ENCODE measurements at places on chromosomes 12 and 14.

GRCh38 chr12:50164963-50165362 lies 2.2 kb downstream of the CERS5 start:
- DNase-seq: no peak

DNA sequence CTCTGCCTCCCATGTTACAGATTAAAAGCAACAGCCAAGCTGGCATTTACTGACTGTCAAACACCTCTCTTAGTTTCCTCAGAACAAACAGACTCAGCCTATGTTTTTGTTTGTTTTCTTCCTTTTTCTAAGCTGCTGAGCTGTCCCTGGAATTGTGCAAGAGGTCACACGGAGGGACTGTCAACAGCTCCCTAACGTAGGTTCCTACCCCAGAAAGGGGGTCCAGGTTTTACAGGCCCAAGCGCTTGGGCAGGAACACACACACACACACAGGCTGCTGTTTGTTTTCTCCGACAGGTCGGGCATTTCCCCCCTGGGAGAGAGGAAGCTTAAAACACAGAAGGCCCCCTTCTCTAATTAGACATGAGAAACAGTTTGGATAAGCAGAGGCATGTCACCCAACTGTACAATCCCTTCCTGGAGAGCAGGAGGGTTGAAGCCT lies 739.6 kb upstream of the TBX3 start:
- no peak for DNase-seq

- no peak for DNase-seq
Observed at GRCh38 chr12:76863005-76863670, 15.7 kb downstream of the CSRP2 start.

GRCh38 chr14:56338674-56339073 lies 220.5 kb downstream of the PELI2 start:
- no peak for DNase-seq

DNA sequence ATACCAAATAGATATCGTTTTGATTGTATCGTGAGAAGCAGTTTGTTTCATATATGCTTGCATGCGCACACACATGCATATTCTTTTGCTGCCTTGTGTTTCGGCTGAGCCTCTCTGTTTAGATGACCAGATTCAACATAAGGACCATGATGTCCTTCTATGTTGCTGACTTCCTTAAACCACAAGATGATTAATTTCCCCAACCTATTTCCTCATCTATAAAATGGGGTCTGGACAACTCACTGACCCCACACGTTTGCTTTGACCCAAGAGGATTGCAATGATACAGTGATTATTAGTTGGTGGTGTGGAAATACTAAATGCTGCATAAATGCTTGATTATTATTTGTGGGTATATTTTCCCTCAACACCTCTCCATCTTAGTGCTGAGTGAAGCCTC lies 16.8 kb upstream of the FOS start:
- DNase-seq: no peak

- no peak for DNase-seq
Observed at GRCh38 chr12:54027442-54027786, 826 bp upstream of the HOXC6 start.

- no peak for DNase-seq
Observed at GRCh38 chr14:73237786-73238423, 599 bp downstream of the PAPLN start.

DNA sequence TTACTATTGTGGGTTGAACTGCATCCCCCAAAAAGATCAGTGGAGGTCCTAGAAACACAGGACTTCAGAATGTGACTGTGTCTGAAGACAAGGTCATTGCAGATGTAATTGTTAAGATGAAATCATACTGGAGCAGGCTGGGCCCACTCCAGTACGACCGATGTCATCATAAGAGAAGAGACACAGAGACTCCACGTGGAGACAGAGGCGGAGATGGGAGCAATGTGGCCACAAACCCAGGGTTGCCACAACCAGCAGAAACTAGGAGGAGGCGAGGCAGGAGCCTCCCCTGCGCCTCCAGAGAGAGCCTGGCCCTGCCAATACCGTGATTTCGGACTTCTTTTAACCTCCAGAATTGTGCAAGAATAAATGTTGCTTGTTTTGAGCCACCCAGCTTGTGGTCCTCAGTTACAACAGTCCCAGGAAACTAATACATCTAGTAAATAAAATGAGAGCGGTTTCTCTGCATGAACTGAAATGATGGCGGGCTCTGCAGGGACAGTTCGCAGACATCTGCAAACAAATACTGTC lies 25.7 kb upstream of the FZD10 start:
- DNase-seq: no peak

DNA sequence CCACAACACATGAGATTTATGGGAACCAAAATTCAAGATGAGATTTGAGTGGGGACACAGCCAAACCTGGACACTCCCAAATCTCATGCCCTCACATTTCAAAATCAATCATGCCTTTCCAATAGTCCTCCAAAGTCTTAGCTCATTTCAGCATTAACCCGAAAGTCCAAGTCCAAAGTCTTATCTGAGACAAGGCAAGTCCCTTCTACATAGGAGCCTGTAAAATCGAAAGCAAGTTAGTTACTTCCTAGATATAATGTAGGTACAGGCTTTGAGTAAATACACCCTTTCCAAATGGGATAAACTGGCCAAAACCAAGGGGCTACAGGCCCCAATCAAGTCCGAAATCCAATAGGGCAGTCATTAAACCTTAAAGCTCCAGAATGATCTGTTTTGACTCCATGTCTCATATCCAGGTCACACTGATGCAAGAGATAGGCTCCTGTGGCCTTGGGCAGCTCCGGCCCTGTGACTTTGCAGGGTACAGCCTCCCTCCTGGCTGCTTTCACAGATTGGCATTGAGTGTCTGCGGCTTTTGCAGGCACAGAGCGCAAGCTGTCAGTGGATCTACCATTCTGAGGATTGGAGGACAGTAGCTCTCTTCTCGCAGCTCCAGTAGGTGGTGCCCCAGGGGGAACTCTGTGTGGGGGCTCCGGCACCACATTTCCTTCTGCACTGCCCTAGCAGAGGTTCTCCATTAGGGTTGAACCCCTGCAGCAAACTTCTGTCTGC lies 60.1 kb downstream of the LRIG3 start:
- no peak for DNase-seq

DNA sequence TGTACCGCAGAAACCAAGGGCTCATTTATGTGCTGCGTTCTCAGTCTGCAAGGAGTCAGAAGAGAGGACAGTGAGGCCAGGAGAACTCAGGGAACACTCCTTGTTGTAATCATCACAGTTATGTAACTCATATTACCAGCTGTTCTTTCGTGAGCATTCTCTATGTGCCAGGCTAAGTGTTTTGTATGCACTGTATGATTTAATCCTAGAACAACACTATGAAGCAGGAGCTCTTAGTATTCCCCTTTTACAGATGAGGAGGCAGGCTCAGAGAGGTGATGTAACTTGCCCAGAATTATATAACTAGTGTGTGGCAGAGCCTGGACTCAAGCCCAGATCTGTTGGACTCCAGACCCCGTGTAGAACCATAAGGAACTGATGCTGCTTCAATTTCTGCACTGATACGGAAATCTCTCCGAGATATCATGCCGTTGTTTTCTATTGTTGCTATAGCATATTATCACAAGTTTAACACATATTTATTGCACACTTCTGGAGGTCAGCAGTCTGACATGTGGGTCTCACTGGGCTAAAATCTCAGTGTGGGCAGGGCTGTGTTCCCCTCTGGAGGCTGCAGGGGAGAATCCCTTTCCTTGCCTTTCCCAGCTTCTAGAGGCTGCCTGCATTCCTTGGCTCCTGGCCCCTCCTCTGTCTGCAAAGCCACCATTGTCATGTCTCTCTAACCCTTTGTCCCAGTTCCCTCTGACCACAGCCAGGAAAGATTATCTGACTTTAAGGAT lies 16.3 kb upstream of the CD9 start:
- DNase-seq: no peak

DNA sequence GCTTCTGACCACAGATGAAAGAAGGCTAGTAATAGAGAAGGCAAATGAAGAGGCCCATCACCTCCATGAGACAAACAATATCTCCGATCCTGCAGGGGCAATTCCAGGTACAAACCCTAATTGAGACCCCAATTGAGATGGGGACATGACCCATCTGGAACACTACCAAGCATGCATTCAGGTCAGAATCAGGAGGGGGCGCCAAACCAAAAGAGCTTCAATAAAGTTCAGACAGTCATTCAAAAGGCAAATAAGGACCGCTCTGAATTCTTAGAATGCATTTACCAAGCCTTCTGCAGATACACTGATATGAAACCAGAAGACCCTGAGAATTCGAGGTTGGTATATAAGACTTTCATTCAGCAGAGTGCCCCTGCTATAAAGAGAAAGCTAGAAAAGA lies 10.2 kb upstream of the EDDM3B start:
- DNase-seq: peak; percentile 28

- no peak for DNase-seq
Observed at GRCh38 chr14:92563765-92564285, 50.2 kb downstream of the RIN3 start.

DNA sequence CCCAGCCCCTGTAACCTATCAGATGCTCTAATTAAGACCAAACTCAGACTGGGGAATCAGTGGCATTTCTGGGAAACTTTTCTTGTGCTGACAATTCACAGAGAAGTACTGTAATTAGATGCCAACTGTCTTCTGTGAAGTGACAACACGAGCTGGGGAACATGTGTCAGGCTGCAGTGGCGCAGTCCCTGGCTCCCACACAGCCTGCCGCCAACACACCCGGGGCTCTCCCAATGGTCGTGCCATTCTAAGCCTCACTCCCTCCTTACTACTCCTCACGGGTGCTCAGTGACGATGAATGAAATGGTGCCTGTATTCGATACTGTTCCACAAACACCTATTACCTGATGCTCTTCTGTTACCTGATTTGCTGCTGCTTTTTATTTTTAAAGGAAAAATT lies 18.6 kb downstream of the GARIN2 start:
- DNase-seq: no peak

DNA sequence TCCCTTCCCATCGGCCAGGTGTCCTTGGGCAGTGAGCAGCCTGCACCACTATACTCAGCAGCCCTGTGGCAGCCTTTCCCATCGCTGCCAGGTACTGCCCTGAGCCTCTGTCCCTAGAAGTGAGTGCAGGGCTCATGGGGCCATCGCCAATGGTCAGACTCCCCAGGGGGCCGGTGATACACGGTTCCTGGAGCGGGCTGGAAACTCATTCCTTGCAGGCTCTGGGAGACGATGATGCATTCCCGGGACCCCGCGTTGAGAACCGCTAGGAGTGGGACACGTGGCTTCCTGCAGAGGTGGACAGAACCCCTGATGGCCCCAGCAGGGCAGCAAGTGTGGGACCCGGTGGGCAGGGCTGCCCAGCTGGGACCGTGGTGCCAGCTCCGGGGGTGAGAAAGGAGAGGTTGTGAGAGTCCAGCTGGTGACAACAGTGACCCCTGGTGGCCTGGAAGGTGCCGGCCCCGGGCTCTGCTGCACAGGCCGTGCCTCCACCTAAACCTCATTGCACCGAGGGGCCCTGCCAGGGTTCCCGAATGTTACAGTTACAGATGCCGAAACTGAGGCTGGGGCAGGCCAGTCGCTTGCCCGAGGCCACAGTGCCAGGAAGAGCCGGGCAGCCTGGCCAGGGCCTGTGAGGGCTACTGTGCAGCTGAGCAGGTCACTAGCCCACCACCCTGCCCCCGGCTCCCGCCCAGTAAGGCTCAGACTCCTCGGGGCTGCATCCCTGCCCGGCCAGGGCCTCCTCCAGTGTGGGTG lies 33.8 kb downstream of the FBRSL1 start:
- peak; percentile 63 for DNase-seq

GRCh38 chr14:22974530-22975313 lies 7.6 kb downstream of the AJUBA start:
- no peak for DNase-seq

DNA sequence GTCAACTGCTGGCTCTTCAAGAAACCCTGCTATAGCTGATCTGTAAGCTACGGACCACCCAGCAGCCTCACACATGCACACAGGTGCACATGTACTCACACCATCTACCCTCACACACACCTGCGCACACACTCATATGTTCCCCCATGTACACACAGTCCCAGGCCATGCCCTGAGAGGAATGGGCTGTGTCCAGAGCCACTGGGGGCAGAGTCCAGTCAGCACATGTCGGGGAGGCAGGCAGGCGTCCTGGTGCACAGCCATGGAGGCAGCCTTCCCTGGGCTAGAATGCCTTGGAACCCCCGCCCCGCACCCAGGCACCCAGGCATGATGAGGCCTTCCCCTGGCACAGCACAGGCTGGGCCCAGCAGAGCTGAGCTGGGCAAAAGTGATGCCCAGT lies 58.3 kb upstream of the DLK1 start:
- no peak for DNase-seq

GRCh38 chr12:87329076-87329863 lies 699.9 kb downstream of the C12orf50 start:
- no peak for DNase-seq

DNA sequence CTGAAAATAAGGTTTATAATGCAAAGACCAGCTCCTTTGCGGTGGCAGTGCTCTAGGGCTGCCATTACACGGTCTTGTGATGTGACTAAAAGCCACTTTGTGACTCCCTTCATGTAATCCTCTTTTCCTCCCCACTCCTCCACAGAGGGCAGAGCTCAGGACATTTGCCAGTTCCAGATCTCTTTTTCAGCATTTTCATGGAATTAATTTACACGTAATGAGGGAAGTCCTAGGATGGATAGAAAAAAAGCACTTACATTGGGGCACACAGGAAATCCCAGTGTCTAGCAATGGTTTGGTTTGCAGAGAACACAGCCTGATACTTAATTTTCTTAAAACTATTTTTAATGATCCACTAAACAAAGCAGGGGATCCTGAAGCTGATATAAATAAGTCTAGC lies 17.5 kb upstream of the ATF1 start:
- no peak for DNase-seq

DNA sequence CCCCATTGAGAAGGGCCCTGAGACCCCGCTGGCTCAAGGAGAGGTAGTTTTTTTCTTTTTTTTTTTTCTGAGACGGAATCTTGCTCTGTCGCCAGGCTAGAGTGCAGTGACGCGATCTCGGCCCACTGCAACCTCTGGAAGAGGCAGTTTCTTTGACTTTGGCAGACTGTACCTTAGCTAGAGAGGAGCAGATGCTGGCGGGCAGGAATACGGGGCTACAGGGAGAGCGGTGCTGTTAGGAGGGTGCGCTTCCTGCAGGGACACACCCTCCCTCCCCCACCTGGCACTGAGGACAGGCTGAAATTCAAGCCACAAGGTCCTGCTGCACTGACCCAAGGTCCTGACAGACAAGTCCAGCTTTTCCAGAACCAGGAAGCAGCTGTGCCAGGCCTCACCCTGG lies 32.2 kb upstream of the NUDT14 start:
- no peak for DNase-seq

GRCh38 chr12:31386364-31386777 lies 60.4 kb upstream of the SINHCAF start:
- DNase-seq: no peak

- no peak for DNase-seq
Observed at GRCh38 chr12:109562871-109563270, 10.4 kb downstream of the MMAB start.

- DNase-seq: no peak
Observed at GRCh38 chr14:32826404-32827082, 112.1 kb upstream of the NPAS3 start.

DNA sequence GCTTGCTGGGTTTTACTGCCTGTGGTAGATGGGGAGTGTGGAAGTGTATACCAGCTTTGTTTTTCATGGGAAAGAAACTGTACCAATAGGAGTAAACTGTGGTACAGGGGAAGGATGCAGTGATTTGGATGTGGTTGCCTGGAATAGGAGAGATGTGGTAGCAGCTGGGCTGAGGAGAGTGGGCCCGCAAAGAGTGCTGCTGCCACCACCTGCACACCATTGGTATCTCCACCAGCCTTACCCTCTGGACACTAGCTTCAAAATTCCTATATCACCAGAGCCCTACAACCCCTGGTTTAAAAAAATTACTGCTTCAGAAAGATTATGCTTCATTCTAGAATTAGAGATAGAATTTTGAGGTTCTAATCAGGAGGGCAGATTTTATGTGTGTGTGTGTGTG lies 53.6 kb downstream of the AKAP6 start:
- DNase-seq: no peak

Data from CD4-positive, alpha-beta T cell treated with Interleukin-15 for 4 hours (primary cell).